ENCODE measurements at places on chromosomes 16 and 17.
A peak's percentile ranks its signal among the peaks of the same experiment; 100 is the strongest.

DNA sequence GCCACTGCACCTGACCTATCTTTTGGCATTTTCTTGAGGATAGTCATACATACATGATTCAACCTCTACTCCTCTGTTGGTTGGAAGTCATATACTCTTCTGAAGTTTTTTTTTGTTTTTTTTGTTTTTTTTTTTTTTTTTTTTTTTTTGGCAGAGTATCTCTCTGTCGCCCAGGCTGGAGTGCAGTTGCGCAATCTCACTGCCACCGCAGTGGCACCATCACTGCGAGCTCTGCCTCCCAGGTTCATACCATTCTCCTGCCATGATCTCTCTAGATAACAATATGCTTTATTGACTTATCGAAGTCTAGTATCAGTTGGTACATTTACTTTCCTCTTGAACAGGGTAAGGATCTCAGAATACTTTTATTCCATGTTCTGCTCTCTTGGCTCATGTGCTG lies 224.2 kb upstream of the WSCD1 start:
- no peak for DNase-seq

DNA sequence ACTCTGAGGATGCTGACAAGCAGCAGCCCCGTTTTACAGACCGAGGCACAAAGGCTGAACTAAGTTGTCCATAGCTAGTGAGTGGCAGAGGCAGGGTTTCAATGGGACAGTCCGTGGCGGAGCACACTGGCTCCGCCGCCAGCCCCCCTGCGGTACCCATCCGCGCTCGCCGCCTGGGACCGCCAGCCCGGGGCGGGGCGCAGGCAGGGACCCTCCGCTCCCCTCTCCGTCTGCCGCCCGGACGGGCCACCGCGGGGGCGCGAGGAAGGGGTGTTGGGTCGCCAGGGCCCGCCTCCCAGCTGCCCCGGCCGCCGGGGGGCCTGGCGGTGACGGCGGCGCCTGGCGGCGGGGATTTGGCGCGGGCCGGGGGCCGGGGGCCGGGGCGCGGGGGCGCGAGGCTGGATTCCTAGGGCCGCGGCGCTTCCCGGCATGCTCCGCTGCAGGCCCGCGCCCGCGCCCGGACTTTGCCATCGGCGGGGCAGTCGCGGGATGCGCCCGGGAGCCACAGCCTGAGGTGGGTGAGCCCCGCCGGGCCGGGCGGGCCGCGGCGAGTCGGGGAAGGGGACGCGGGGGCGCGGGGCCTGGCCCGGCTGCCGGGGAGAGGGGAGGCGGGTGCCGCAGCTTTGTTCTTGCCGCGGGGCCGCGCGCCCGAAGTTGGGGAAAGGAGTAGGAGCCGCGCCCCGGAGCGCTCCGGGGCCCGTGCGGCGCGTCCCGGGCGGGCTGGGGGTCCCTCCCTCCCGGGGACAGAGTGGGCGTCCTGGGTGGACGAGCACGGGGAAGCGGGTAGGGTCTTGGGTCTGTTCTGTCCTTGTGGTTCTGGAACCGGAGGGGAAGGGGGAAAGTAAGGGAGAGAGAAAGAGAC lies at the start of gene TMEM98:
TMEM98 (plus strand) TSS at position 430 of the 862 bp plus-strand sequence. CDS start 3,376 bp downstream, outside the sequence.
- DNase-seq: no peak

DNA sequence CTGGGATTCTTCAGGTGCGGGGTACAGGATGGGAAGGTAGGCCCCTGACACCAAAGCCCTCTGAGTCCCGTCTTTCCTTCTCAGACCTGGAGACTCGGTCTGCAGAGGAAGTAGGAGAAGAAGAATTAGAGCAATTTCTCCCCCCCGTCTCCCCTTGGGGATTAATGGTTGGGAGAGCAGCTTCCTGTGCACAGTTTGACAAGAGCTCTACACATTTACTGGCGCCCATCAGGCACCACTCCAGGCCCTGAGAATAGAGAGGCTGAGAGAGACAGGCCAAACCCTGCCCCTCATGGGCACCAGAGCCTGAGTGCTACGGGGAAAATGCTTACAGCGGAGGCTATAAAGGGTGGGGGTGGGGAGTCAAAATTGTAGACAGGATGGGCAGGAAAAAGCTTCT lies 3.5 kb upstream of the C16orf74 start:
- no peak for DNase-seq

DNA sequence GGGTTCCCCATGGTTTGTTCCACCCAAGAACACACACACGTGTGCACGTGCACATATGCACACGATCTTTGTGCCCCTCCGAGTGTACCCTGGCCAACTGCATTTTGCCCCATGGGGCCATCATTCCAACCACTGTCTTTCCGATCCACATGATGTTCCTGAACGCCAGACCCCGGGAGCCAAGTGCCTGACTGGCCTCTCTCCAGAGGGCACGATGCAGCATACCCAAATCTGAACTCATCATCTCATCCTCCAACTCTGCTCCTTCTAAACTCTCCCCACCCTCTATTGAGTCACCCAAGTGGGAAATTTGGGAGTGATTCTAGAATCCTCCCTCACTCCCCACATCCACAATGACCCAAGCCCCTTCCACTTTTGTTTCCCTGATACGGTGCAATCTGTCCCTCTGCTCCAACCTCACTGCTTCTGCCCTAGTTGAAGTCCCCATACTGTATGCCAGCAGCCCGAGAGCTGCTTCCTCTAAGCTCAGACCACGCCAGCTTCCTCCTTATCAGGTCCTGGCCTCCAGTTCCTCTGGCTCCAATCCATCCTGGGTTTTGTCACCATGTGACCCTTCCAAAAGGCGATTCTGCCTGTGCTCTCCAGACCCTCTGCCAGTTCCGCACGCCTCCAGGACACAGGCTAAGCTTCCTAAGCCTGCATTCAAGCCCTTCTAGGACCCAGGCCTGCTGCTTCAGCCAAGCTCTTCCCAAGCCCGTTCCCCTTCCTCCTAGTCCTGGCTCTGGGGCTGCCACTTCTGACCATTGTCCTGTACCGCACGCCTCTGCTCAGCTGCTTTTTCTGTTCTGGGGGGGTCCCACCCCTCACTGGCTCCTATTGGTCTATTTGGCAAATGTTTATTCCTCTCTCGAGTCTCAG lies 10.1 kb upstream of the TMEM208 start:
- no peak for DNase-seq

- no peak for DNase-seq
These were observed 23.4 kb downstream of the DCAF7 start for GRCh38 chr17:63573634-63574033.

- no peak for DNase-seq
These were observed 72.5 kb downstream of the WSB1 start for GRCh38 chr17:27366437-27366836.

- DNase-seq: no peak
These were observed 7.8 kb downstream of the PLXDC1 start for GRCh38 chr17:39143552-39144093.

GRCh38 chr17:50106393-50107131 lies 11.4 kb downstream of the PDK2 start:
- DNase-seq: no peak

GRCh38 chr16:2753733-2754020 lies 1.2 kb downstream of the SRRM2 start:
- DNase-seq: no peak

DNA sequence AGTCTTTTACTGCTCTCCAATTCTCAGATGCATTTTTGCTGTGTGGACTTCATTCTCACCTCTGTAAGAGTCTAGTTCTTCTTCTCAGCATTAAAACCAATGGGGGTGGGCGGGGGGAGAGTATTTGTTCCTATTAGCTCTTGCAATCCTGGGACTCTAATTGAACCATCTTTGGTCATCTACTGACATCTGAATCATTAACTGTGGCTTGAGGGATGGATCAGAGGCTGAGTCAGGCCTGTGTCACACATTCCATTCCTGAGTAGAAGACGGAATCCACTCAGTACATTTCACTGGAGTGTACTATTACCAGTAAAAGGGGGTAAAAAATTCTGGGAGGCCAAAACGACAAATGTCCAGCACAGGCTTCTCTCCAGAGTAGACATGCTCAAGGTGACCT lies 12.8 kb upstream of the ZNF23 start:
- DNase-seq: peak; percentile 86

DNA sequence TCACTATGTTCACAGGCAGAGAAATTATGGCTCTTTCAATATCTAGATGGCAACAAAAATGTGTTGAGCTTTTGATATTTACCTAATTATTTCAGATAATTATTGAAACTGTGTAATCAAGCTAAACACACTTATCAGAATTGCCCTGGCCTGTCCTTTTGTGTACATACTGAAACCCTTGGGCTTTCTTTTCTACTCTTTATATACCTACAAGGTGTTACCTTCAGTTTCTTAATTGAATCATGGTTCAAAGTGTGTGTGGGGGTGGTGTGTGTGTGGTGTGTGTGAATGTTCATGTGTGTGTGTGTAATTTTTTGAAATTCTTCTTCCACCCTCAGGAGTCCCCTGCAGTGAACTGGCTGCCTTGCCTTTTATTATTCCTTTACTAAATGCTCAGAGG lies 506.8 kb upstream of the SOX9 start:
- no peak for DNase-seq

- no peak for DNase-seq
These were observed 28.0 kb upstream of the MRPS23 start for GRCh38 chr17:57877803-57878377.

GRCh38 chr16:13093661-13094060 lies 192.3 kb downstream of the SHISA9 start:
- no peak for DNase-seq

- no peak for DNase-seq
These were observed 4.4 kb downstream of the SCPEP1 start for GRCh38 chr17:56982312-56982711.

DNA sequence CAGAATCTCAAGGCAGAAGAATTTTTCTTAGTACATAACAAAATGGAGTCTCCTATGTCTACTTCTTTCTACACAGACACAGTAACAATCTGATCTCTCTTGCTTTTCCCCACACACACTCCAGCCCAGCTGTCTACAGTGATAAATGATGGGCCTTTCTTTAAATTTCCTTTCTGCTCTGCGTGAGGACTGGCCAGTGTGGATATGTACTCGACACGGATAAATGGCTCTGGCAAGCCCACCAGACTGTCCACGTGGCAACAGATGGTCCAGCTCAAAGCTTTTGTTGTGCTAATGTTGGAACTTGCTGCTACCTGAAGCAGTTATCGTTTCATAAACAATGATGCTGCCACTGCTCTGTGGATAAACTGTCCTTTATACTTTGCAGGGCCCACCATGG lies 410.7 kb downstream of the TMEM114 start:
- no peak for DNase-seq

DNA sequence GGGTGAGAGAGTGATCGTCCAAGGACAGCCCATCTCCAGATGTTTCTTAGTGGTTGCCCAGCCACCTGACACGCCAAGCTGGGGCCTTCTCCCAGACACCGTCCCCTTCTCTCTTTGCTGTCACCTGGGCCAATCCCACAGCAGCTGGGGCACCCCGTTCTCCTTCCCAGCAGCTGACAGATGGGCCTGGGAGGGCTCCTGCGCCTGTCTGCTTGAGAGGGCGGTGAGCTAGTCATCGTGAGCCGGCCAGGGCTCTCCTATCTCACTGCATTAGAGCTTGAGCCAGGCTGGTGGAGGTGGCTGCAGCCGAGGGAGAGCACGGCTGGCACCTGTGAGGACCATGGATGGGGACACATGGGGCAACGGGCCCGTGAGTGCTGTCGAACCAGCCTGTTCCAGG lies 41.2 kb downstream of the RAB11FIP3 start:
- no peak for DNase-seq

GRCh38 chr16:4327386-4328045 lies 11.6 kb downstream of the GLIS2 start:
- no peak for DNase-seq

DNA sequence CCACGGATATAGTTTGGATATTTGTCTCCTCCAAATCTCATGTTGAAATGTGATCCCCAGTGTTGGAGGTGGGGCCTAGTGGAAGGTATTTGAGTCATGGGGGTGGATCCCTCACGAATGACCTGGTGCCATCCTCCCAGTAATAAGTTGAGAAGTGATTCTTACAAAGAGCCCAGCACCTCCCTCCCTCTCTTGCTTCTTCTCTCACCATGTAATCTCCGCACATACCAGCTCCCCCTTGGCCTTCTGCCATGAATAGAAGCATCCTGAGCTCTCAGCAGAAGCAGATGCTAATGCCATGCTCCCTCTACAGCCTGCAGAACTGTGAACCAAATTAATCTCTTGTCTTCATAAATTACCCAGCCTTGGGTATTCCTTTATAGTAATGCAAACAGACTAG lies 41.9 kb upstream of the RBBP6 start:
- no peak for DNase-seq

- no peak for DNase-seq
These were observed 919 bp upstream of the DHRS7C start for GRCh38 chr17:9792181-9792840.

GRCh38 chr17:74450231-74450630 lies 16.2 kb upstream of the CD300A start:
- DNase-seq: no peak

DNA sequence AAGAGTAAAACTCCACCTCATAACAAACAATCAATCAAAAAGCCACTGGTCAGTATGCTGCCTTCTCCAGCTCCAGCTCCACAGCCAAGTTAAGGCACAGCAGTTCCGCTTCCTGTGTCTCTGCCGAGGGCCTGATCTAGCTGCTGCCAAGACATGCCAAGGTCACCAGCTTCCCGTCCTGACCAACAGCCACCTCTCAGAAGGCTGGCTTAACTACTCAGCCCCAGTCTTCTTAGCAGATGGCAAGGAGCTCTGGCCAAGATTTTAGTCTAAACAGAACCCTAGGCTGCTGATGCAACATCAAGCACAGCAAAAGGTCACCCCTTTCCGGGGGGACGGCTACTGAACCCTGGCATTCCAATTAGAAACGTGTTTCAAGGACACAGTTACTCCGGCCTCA lies 17.7 kb upstream of the MNT start:
- no peak for DNase-seq

GRCh38 chr17:4531988-4532736 lies 23.0 kb downstream of the MYBBP1A start:
- DNase-seq: no peak

GRCh38 chr16:4552541-4552940 lies 3.6 kb upstream of the C16orf96 start:
- DNase-seq: no peak

- no peak for DNase-seq
These were observed 12.1 kb upstream of the CYB5B start for GRCh38 chr16:69412287-69412686.

DNA sequence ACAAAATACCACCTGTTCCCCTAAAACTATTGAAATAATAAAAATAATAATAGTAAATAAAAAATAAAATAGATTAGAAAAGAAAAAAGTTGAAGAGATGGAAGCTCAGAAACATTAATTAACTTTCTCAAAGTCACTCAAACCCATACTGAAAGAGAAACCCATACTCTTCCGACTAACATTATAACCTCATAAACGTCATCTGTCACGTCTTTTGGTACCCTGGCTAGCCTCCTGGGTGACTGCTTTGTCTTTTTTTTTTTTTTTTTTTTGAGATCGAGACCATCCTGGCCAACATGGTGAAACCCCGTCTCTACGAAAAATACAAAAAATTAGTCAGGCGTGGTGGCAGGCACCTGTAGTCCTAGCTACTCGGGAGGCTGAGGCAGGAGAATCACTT lies 7.6 kb downstream of the SLFN12L start:
- no peak for DNase-seq
